ENCODE measurements at places on chromosomes 12 and 14.
A peak's percentile ranks its signal among the peaks of the same experiment; 100 is the strongest.

GRCh38 chr14:46581036-46581671, 70.4 kb downstream of the RPL10L start:
- DNase-seq = no peak

DNA sequence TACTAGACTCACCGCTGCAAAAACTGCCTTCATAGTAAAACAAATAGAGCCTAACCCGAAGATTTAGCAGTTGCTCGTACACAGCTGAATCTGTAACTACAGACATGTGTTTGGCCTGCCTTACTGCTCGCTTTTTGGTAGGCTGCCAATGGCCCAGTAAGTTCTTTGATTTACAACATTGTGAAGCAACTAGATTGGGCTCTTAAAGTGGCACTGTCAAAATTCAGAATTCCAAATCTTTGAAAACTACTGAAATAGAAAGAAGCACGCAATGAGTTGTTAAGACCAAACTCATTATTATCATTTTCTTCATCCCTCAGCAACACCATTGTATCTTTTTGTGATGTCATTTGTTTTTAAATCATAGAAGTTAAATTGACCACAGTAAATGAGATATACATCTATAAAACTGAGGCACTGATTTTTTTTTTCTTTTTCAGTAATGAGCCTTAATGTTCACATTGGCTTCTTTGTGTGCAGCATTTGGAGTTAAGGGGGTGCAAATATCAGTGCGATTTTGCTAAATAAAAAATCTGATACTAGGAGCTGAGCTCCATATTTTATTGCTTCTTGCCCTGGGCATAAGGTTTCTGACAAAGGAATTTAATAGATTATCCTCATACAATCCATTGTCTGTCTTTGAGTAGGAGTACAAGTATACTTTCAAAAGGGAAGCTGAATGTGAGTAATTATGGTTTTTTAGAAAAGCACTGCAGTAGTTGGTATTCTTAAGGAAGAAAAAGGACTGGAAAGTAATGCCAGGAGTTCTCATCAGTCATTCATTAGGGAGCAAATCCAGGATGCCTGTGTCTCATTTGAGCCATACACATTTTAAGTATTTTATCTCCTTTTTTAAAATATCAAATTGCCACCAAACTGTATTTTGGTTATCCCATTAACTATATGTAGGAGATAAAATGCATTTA, 138.5 kb downstream of the KICS2 start:
- DNase-seq = peak; percentile 43

DNA sequence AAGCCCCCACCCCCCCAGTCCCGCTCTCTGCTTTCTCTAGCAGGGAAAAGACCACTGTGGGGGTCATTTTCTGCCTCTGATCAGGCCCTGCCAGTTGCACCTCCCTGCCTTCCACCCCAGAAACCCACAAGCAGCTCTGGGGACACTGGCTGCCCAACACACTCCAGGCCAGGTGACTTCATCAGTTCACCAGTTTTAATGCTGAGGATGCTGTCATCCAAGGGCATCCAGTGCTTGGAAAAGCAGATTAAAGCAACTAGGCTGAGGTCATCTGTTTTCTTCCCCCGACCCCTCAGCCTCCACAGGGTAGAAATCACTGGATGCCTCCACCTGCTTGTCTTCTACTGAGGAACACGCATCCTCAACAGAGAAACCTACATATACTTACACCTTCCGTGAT, 282.4 kb downstream of the DPF3 start:
- DNase-seq = no peak

DNA sequence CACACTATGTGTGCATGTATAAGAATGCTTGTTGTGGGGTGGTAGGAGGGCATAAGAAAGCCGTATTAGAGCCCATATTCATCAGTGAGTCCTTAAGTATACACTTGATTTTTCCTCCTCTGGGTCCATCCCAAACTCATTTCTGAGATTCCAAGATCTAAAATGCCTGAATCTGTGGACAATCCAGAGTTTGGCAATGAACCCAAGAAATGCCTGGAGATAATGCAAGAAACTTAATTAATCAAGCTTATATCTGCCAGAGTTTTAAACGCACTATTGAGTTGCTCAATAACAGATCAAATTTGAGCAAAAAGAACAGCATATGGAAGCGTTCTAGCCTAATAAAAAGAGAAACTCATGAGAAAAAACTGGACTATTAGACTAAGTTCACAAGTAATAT, 143.4 kb upstream of the NAV3 start:
- no peak for DNase-seq

DNA sequence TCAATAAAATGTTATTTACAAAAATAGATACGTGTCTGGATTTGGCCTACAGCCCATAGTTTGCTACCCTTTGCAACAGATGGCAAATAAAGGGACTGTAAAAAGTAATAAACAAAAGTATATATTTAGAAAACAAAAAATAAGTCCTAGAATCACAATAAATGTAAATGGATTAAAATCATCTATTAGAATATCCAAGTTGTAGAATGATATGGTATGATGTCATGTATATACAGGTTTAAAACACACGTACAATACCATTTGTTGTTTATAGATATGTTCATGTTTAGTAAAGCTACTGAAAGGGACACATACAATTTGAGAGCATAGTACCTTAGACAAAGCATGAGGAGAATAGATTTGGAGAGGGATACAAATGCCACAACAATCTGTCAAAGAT, 219.5 kb downstream of the BCL11B start:
- no peak for DNase-seq

- DNase-seq = peak; percentile 19
These were observed at the start of gene SMOC1 for GRCh38 chr14:69879175-69880043. Gene SMOC1 (plus strand): TSS chr14:69879416. CDS start chr14:69879679, 263 bp downstream.

GRCh38 chr14:61563880-61564617, 131.3 kb upstream of the HIF1A start:
- no peak for DNase-seq

DNA sequence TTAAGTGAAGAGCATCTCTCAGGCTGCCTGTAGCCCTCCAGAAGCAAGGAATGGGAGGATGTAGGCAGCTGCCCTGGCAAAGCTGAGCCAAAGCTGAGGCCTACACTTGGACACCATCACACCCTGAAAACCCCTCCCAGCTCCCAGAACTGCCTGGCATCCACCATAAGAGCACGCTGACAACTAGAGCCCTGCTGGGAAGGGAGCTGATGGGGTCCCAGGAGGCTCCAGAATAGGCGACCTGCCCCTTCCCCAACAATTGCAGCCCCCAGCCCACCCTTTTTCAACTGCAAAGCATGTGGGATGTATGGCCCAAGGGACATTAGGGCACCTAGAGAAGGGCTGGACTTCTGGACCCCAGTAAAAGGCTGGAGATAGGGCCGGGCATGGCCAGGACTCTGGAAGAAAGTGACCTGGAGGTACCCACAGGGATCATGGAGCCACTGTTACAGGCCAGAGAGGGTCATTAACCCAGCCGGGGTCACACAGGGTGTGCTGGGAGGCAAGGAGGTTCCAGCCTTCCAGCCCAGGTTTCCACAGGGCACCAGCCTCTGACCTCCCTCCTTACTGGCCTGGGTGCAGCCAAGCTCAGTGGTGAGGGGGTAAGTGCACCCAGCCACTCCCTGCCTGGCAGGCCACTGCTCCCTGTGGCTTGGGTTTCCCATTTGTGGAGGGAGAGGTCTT, 27.8 kb downstream of the FAM222A start:
- DNase-seq = no peak

DNA sequence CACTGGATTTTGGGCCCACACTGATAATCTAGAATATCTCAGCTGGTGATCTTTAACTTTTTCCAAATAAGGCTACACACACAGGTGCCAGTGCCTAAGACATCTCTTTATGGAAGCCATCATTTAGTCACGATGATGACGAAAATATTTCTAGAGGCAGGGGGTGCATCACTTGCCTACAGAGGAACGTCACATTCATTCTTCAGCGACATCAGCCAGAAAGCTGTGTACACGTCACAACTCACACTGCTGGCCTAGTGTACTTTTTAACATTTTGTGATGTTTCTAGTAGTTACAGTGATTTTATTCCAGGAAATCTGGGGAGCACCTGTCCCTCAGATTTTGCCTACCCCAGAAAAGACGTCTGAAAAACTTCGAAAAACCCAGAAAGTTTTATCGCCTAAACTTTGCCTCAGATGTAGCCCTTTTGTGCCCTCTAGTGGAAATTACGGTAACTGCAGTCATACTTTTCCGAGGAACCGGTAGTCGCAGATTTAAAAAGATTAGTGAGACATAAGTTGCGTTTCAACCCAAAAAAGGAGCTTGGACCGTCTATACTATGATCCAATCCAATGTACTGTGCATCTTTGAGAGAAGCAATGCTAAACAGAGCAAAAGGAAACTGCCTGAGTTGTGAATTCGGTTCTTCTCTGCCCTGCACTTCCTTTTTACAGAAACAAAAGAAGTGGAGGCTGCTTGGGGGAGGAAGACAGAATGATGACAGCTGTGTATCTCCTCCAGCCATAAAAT, 64.3 kb upstream of the STON2 start:
- peak; percentile 17 for DNase-seq

DNA sequence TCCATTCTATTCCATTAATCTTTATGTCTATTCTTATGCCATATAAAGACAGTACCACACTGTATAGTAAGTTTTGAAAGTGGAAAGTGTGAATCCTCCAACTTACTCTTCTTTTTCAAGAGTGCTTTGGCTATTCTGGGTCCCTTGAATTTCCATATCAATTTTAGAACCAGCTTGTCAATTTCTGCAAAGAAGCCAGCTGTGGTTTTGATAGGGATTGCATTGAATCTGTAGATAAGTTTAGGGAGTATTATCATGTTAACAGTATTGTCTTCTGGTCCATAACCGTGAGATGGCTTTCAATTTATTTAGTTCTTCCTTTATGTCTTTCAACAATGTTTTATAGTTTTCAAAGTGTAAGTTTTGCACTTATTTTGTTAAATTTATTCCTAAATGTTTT, 34.2 kb upstream of the GCH1 start:
- no peak for DNase-seq

GRCh38 chr12:2693244-2693860, 101.4 kb upstream of the FKBP4 start:
- DNase-seq = no peak

DNA sequence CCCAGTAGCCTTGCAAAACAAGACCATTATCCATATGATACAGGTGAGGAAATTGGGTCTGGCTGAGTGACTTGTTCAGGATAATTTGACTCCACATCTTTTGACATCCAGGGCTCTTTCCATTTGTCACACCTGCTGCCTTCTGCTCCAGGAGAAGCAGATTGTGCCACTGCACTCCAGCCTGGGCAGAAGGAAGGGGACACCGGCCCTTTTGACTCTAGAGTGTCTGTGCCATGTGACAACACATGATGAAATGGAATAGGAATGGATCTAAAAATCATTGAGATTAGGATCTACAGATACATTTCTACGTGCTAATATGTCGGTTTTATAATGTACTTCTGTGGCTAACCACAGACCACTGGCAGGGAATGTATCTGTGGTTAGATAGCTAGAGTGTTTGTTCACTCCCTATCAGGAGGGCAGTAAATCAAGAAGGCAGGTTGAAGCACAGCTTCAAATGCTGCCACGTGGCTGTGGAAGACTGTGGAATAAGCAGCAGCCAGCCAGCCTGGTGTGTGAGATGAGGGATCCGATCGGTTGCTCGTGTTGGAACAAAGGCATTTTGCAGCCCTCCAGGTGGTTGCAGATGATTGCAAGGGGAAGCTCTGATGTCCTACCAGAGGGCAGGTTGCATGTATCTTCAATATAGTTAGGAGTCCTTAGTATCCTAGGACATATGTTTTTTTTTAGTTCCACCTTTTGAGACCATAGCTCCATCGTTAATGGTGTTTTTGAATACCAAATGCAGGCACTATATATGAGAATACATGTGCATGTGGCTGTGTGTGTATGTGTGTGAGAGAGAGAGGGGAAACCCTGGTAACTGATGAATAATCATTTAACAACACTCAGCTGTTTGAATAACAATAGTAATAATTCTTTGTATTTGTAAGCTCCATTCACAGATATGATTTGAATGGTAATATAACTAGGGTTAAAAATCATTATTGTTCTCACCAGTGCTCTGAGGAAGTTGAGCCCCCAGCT, 28.6 kb downstream of the EML1 start:
- peak; percentile 58 for DNase-seq

DNA sequence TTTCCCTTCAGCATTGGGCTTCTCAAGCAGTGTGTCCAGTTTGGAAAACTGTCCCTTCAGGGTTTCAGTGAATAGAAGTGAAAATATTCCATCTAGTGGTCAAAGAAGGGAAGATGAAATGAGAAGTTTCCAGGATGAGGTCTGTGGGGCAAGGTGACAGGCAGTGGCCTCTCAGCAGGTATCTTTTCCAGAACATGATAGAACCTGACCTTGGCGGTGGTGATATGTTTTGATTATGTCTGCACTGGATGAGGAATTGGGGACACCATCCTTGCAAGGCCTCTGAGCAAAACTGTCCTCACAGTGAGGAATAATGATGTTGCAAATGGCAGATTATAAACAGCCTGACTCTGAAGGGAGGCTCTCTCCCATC, 4.7 kb downstream of the GPX2 start:
- no peak for DNase-seq

- DNase-seq = no peak
These were observed 40.4 kb downstream of the TMCC3 start for GRCh38 chr12:94609917-94610443.

DNA sequence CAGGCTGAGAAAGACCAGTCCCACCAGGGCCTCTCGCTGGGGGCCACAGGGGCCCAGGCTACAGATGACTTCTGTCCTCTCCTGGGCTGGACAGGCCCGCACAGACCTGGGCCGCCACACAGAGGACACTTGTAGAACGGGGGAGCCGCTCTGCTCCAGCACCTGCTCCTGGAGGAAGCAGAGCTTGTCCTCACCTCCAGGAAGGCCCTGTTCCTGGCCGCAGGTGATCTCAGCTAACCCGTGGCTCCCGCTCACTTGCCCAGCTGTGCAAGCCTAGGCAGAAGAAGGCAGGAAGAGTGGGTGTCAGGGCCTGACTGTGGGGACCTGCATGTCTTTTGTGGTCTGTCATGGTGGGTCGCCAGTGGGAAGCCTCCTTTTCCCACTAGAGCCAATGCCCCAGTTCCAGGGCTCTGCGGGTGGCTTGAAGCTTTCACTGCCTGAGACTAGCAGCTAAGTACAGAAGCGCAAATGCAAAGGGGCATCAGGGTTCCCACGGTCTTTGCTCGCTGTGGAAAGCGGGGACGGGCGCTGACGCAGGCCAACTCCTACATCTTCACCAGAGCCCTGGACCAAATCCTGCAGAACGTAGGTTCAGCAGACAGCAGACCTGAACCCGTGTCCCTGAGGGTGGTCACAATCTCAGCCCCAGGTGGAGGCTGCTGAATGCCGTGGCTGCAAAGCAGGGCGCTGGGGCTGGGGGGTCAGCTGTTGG, 8.8 kb upstream of the CEP170B start:
- DNase-seq = no peak

DNA sequence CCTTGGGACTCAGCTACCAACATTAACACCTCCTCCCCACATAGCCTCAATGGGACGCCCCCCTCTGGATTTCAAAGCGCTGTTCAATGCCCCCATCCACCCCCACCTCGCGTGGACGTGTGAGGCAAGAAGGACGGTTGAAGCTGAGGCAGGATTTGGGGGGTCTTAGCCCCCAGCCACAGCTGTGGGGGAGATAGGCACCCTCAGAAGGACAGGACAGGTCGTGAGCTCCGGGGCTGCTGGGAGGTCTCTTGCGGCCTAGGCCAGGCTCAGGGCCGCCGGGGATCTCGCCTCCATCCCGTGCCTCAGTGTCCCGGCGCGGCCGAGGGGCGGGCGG, 8.3 kb upstream of the SP7 start:
- no peak for DNase-seq

All from non-pigmented ciliary epithelial cell (primary cell).